HFFc6 (cell line): ENCODE measurements at places on chromosomes 4 and X. TPM values are rescaled to one million over a fixed set of nuclear protein-coding genes. Genes with fewer than 3 reads are reported as not detected.

The PASD1 gene
- total RNA-seq = not detected in 3 replicates

The GPC4 gene
- not detected in 3 replicates for total RNA-seq

The ZNF157 gene
- not detected in 3 replicates for total RNA-seq

The SFRP2 gene
- total RNA-seq = not detected in 3 replicates

The EREG gene
- total RNA-seq = 28.8 and 35.5 TPM in 2 replicates

The ADGRL3 gene
- total RNA-seq = not detected in 2 replicates

The CCNI gene
- 126 to 197 TPM (median 144 TPM) in 3 replicates for total RNA-seq

The SPINK2 gene
- not detected in 3 replicates for total RNA-seq

The C1QTNF7 gene
- not detected in 2 replicates for total RNA-seq

The ASMTL gene
- 27.3 to 34.6 TPM (median 31.0 TPM) in 3 replicates for total RNA-seq

The HSPA4L gene
- 6.2 to 7.9 TPM (median 7.4 TPM) in 3 replicates for total RNA-seq

The HMX1 gene
- total RNA-seq = not detected in 3 replicates

The SMIM10L2A gene
- not detected in 3 replicates for total RNA-seq

GRCh38 chr4:73381214-73381613 lies 22.9 kb upstream of the ALB start:
- no peak for DNase-seq

DNA sequence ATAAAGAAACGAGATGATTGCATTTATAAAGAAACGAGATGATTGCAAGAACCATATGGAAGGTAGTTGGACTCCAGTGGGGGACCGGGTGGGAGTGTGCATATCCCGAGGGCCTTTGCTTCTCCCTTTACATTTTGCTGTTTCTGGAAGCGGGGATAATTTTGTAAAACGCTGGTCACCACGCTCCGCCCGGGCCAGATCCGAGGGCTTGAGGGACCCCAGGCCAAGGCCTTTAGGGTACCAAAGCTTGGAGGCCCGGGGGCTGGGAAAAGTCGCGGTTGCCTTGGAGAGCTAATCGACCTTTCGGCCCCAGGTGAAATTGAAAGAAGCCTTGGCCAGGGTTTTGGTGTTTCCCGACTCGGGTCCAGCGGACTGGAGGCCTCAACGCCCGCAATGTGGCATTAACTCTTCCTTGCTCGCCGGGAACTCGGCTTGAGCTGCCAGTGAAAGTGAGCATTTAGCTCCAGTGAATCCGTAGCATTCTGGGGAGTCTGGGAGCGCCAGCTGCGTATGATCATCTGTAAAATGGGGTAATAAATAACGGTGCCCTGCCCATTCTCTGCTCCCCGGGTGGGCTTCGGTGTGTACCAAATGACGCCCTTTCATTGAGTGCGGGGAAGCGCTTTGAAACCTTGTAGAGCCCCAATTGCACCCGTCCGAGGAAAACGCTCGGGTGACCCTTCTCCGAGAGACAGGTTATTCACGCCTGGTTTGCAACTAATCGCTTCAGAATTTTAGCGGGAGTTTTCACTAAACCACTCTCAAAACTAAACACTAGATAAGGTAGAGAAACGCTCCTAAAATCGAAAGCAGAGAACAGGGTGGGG lies 4.5 kb downstream of the NKX3-2 start:
- no peak for DNase-seq

GRCh38 chr4:74415602-74416300 lies 29.2 kb upstream of the AREG start:
- no peak for DNase-seq

DNA sequence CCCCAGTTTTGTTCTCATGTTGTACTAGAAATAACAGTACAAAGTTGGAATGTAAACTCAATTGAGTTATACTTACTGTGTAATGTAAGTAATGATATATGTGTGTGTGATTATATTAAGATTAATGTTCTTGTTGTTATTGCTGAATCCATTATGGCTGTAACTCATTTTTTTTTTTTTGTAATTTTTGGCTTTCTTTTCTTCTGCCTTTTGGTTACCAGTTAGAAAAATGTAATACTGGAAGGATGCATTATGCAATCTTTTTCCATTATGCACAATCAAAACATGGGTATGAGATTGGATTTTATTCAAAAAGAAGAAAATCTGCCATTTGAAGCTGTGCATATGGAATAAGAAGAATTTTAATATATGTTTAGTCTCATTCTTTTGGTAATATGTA lies 34.0 kb downstream of the BANK1 start:
- DNase-seq = no peak

DNA sequence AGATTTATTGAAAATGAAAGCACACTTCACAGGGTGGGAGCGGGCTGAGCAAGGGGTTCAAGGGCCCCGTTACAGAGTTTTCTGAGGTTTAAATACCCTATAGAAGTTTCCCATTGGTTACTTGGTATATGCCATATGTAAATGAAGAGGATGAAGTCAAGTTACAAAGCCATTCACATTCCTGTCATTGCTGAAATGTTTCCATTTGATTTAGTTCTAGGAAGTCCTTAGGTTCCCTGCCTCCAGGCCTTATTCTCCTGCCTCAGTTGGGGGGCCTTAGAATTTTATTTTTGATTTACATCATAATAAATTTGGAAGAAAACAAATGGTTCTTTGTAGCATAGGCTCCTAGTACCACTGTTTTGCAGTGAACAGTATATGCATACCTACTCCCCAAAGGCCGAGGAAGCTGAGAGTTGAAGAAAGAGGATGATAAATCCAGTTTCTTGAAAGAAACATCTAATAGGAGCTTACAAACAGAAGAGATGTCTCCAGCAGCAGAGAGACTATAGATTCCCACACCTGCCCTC lies 31.8 kb downstream of the SERTM2 start:
- DNase-seq = no peak

GRCh38 chrX:45164021-45164621 lies 36.6 kb downstream of the DIPK2B start:
- DNase-seq = no peak

GRCh38 chr4:175946472-175947116 lies 119.0 kb upstream of the WDR17 start:
- no peak for DNase-seq

GRCh38 chr4:128461291-128462102 lies 173.9 kb upstream of the PGRMC2 start:
- DNase-seq = peak; percentile 87

DNA sequence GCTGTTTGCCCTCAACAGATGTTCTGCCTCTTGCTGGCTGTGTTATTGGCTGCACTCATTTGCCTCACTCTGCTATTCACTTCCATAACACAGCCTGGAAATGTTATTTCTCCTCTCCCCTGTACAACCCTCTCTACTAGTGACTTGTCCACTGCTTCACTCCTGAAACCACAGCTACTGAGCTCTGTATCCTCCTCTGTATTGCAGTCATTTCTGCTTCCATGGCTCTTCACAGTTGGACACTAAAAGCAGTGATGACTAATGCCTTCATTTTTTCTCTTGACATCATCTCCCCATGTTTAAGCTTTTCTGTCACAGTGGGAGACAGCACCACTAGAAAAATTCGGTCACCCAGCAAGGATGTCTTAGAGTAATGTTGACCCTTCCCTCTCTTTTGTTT lies 123.0 kb upstream of the PPP1R2C start:
- DNase-seq = no peak

DNA sequence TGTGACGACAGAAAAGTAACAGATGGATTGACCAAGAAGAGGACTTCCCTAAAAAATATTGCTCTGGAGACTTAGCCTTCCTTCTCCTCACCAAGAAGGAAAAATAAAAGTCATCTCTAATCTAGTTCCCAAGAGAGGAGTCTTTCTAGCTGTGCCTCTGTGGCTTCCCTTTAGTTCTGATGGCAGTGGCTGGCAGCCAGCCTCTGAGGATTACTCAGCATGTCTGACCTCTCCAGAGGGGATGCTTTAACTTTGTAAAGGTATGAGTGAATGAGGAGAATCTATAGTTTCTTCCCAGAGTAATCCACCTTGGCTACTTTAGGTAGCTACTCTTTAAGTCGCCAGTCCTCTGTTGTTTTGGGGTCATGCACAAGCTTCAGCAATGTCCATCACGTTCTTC lies 163.9 kb upstream of the KIT start:
- DNase-seq = peak; percentile 4

DNA sequence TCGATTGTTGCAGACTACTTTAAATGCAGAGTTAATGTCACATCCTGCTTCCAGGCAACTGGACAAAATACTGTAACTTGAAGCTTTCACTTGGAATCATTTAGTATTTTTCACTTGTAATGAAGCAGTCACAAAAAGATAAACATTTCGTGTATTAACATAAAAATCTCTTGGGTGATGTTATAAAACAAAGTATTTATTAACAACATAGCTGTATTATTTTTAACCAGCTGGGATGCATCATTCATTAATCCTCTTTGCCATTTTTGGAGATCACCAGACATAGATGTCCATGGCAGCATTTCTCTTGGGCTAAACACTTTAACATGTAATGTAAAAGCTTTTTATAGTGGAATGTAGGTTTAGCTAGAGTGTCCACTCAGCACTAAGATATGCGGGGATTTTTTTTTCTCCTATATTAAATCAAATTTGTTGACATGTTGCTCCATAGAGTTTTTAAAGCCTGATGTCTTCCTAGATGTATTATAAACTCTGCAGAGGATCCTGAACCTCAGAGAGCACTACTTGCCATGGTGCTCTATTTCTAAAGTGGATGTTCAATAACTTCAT lies 193.7 kb upstream of the SPANXN4 start:
- DNase-seq = no peak

GRCh38 chr4:24957886-24958285 lies 45.0 kb upstream of the CCDC149 start:
- DNase-seq = no peak

DNA sequence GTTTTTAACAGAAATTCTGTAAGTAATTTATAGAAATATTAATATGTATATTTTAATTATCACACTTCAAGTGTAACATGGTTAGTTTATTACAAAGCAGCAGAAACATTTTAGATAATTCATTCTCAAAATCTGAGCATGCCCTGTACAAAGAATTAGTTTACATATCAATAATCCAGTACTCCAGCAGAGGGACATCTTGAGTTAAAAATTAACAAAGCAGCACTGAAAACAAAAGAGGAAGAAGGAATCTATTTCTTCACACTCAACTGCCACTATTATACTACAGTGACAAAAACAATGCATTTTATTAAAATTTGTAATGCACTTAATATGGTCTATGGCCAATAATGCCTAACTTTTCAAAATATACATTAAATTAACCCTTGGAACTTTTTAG lies 179.1 kb upstream of the KLHL4 start:
- DNase-seq = peak; percentile 0

- DNase-seq = no peak
Observed at GRCh38 chrX:148905400-148905799, 405.0 kb downstream of the AFF2 start.

GRCh38 chr4:120111745-120112144 lies 45.1 kb upstream of the MAD2L1 start:
- DNase-seq = no peak

- DNase-seq = no peak
Observed at GRCh38 chr4:44914748-44915147, 188.4 kb upstream of the GNPDA2 start.

DNA sequence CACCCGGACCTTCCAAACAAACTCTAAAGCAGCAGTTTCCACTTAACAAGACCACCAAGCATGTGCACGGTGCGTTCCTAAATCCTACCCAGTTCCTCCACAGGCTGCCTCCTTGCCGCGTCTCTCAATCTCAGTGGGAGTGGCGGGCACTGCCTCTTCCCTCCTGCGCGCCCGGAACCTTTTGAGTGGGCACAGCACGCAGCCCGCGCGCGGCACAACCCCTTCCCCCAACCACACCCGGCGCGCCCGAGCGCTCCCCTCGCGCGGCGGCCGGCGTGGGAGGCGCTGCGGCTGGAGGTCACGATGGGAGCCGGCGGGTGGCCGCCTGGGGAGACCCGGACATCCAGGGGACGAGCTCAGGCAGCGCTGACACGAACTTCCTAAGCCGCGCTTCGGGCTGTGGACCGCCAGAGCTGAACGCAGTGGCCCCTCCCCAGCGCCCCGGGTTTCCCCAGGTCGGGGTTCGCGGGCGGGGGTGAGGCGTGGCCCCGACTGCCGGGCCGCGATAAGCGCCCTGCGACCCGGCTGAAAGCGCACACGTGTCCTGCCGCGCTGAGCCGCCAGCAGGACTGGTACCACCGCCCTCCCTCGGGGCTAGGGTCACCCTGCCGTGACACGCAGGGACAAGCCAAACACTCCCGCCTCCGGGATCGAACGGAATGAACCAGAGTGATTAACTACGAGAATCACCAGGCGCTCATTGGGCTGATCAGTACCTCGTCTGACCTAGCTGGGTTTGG lies at the start of gene ABCG2:
ABCG2 (minus strand) TSS at position 151 of the 740 bp plus-strand sequence. CDS start 18,644 bp downstream, outside the sequence.
- DNase-seq = peak; percentile 7

- DNase-seq = peak; percentile 47
Observed at GRCh38 chr4:186781032-186781917, 57.6 kb upstream of the FAT1 start.

DNA sequence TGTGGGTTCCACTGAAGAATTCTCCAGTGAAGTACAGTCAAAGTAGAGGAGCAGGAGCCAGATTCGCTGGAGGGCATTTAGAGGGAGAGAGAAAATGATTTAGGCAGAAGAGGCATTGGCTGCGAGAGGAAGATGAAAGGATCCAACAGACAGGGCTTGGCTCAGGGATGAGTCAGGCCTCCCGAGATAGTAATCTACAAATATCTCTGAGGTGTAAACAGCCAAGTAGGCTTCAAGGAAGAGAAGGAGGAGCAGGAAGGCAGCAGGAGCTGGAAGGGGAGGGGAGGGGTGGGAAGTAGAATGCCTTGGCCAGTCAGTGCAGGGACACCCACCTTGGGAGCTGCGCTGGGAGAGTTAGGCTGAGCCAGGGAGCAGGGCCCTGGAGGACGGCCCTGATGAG lies 55.5 kb downstream of the PJA1 start:
- peak; percentile 89 for DNase-seq

- DNase-seq = peak; percentile 11
Observed at GRCh38 chr4:187294861-187295260, 571.2 kb upstream of the FAT1 start.

- DNase-seq = no peak
Observed at GRCh38 chrX:57422289-57422688, 135.8 kb downstream of the FAAH2 start.

DNA sequence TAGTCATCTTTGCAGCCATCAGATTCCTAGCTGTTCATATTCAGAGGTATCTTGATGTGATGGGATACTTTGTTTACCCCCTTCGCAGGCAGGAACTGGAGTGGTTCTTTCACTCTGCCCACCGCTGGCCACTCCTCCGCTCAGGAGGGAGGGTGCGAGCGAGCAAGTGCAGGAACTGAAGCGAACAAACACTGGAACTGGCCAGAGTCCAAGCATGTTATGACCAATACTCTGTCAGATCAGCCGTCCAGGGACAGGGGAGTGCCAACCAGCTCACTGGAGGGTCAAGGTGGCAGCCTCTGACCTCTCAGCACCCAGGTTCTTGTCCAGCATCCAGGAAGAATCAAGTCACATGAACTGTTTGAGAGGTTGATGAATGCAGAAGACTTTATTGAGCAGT lies 18.0 kb upstream of the MANBA start:
- DNase-seq = no peak

GRCh38 chrX:129614481-129615255 lies 40.1 kb downstream of the APLN start:
- no peak for DNase-seq

GRCh38 chrX:40683245-40683644 lies 35.9 kb upstream of the CXorf38 start:
- DNase-seq = no peak

- DNase-seq = no peak
Observed at GRCh38 chr4:102163404-102164140, 181.7 kb downstream of the SLC39A8 start.
